GM23248 (cell line): ENCODE measurements at places on chromosomes 16 and 17.

DNA sequence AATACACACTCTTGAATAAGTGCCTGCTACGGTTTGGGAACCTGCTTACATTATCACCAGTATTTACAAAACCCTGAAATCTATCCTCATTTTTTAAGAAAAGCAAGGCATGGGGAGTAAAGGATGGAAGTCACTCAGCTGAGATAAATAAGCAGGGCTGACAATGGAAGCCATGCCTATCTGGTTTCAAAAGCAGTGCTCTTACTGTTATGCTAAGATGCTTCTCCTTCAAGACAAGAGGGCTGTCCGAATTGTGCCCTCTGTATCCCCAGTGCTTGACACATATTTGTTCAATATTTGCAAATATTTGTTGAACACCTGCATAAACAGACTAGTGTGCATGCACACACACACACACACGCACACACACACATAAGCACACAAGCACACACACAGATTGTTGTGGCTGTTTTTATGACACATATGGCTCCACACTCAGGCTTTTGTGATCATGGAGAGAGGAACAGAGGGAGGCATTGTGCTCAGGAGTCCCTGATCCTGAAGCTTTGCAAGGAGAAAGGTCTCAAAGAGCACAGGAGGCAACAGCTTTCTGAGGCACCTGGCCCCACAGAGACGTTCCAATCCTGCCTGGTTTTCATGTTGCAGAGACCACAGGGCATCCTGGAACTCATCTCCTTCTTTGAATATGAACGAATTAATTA lies 401.6 kb upstream of the CDH11 start:
- DNase-seq, result no peak

GRCh38 chr17:30947796-30948195 lies 23.0 kb upstream of the RNF135 start:
- no peak for DNase-seq

DNA sequence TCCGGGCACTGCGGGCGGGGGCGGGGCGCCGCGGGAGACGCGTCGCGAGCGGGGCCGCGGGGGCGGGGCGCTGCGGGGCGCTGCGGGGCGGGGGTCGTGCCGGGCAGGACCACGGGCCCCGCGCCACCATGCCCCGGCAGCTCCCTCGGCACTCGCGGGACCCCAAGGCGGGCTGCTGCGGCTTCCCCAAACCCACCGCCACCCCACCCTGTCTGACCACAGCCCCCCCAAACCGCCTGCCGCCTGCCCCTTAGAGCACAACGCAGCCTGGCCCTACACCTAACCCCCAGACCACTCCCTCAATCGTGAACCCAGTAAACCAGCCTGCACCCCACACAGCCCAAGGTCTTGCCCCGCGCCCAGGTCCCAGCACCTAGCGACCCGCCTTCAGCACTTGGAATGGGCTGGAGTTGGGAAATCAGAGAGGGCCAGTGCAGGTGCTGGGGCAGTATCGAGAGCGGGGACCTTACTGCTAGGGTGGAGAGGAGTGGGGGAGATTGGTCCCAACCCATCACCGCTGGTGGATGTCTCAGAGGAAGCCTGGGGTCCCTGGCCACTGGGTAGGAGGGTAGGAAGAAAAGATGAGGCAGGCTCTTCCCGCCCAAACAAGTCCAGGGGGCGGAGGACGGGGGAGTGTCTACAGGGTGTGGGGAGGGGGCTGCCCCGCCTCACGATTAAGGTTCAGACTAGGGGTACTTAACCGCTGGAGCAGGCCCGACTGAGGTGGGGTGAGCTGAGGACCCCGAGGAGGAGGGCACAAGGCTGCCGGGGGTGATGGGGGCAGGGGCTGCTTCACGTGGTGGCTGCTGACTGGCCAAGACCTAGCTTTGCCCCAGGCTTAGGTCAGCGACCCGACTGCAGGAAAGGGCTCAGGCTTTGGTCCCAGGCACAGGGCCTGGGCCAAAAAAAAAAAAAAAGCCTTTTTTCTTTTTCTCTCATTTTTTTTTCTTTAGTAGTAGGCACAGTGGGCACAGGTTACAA lies 539 bp upstream of the VAMP2 start:
- no peak for DNase-seq

DNA sequence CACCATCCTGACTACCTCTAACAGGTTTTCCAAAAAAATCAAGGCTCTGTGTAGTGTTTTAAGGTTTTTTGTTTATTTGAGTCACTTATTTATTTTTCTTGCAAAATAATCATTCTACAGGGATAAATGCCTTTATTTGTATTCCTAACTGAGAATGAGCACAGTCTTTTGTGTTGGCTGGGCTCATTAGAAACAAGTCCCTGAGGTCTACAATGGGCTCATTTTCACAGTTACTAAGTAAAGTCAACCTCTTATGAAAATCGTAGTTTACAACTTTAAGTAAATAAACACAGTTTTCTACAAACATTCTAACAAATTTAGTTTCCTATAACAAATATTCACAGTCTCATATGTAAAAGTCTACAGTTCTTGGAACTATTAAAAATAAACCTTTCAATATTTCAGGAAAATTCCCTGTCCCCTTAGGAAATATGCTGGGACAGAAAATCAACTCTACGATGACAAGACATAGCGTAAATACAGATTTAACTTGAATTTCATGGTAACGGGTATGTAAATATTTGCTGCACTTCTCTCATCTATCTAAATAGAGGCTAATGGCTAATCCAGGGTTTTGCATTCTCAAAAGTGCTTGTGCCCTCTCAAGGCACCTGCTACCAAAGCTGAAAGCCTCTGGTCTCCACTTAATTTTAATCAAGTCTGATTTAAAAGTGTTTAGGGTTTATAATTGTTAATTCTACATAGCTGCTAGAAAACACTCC lies 31.5 kb upstream of the CDH5 start:
- no peak for DNase-seq

- DNase-seq, result peak; percentile 70
These were observed 146.6 kb downstream of the TRIM37 start for GRCh38 chr17:58960068-58960467.

DNA sequence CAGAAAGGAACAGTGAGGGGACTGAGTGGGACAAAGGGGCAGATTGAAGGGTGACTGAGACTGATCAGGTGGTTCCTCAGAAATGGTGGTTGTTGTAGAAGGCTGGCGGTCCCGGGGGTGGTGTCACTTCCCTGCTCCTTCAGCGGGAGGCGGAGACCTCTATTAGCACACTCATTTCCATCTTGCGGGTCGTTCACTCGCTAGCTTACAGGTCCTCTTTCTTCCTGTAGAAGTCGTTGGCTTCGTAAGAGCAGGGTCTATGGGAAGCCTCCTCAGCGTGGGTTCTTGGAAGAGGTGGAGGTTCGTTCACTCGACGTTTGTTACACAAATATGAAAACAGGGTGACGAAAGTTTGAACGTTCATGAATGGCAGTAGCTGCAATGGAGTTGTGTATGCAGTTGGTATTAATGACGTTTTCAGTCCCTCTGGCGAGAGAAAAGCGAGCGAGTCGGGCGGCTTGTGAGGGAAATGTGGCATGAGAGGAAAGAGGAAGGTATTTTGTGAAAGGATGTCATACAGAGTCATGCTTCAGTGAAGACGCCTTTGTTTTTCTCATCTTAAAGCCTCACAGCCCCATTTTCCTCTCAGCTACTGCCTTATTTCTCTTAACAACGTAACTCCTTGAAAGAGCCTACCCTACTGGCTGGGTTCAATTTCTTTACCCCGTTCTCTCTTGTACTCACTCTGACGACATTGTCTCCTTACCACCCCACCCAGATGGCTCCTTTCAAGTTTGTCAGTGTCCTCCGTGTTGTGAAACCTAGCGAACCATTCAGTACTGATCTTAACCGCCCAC lies 667 bp downstream of the EFCAB13 start:
- DNase-seq, result peak; percentile 72

- no peak for DNase-seq
These were observed 168.0 kb downstream of the AATF start for GRCh38 chr17:37116671-37117185.

DNA sequence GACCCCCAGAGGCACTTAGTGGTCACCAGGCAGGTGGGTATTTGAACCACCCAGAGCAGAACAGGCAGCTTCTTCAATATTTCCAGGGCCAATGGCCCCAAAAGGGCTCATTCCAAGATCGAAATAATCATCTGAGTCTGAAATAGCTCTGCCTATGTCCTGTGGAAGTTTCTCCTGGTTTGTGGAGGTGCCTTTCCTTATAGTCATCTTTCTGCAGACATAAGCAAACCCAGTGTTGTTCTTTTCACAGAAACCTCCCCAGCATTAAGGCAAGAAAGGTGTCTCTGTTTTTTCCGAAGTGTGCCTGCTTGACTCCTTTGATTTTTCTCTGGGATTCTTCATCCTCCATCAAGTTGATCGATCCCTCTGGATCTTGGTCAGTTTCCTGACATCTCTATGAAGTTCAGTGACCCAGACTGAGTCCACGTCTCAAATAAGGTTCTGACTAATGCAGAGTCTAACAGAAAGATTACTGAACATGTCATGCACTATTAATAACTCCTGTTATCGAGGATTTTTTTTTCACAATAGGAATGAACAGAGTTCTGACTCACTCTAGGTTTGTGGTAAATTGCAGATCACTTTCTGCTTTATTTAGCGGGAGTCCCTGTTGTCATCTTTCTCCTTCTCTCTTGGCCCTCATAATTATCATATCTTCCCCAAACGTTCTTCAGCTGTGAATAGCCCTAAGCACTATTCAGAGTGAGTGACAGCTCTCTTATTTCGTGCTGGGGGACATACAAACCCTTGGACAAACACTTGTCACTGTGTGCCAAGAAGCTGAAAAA lies 1.5 kb downstream of the LRRC3C start:
- peak; percentile 97 for DNase-seq

DNA sequence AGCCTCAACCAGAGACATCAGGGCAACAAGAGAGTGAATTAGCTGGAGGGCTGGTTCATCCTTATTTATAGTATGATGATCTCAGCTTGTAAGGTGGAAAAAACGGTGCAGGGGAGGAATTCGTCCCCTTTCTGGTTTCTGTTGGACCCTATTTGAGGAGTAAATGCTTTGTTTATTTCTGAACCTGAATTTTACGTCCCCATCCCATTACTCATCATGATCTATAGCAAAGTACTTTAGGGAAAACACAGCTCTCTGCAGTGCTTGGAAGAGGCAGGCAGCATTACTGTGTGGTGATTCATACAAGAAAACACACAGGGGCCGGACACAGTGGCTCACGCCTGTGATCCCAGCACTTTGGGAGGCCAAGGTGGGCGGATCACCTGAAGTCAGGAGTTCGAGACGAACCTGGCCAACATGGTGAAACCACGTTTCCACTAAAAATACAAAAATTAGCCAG lies 8.0 kb upstream of the VAT1L start:
- DNase-seq, result peak; percentile 86

DNA sequence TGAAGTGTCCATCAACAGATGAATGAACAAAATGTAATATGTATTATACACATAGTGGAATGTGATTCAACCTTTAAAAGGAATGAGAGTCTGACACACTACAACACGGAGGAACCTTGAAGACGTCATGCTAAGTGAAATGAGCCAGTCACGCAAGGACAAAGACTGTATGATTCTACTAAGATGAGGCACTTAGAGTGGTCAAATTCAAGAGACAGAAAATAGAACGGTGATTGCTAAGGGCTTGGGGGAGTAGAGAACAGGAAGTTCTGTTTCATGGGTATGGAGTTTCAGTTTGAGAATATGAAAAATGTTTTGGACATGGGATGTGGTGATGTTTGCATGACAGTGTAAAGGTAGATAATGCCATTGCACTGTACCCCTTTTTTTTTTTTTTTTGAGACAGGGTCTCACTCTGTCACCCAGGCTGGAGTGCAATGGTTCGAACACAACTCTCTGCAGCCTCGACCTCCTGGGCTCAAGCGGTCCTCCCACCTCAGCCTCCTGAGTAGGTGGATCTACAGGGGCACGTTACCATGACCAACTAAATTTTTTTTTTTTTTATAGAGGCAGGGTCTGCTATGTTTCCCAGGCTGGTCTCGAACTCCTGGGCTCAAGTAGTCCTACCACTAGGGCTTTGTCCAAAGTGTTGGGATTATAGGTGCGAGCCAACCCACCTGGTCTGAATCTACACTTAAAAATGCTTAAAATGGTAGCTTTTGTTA lies 2.9 kb upstream of the CCDC102A start:
- no peak for DNase-seq

GRCh38 chr16:69496896-69497295 lies 68.9 kb upstream of the NFAT5 start:
- no peak for DNase-seq

DNA sequence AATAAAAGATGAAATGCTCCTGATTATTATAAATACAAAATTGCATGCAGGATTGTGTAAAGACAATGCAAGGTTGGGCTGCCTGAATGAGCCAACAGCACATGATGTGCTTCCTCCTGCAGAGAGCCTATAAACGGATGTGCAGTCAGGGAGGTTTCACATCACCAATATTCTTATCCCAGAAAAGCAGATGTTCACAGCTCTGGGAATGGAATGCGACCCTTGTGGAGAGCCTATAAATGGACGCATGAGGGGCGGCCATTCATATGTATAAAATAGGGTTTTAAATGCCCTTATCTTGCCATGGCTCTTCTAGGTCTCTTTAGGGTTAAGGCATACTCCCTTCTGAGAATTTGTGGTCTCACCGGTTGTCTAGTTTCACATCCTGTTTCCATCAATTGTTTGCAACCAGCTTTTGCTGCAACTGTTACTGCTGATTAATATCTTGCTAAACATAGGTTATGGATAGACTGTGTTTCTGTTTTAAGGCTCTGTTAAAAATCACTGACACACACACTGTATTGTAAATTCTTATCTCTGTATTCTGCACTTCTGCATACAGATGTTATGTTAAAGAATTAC lies 31.9 kb downstream of the SLFN11 start:
- no peak for DNase-seq

- DNase-seq, result peak; percentile 28
These were observed 33.4 kb downstream of the BRD7 start for GRCh38 chr16:50335196-50335958.

GRCh38 chr17:16129441-16130205 lies 85.7 kb downstream of the NCOR1 start:
- no peak for DNase-seq

- no peak for DNase-seq
These were observed 126.0 kb downstream of the KCNJ2 start for GRCh38 chr17:70295329-70295728.

GRCh38 chr17:78842881-78843565 lies 2.4 kb upstream of the USP36 start:
- peak; percentile 62 for DNase-seq

DNA sequence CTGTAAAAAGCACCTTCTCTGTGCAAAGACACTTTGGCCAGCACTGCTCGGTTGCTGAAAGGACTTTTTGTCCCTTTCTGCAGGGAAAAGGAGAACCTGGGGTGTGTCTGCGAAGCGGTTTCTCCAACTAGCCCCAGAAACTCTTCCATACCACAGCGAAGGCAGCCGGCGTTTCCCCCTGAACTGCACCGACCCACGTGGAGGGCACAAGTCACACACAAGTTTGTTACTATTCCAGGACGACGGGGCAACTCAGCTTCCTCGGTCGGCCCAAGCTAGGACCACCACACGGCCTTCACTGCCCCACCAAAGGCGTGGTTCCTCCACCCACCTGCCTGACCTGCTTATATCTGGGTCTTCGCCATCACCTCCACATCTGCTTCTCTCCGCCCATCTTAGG lies 1.9 kb downstream of the RTN4RL1 start:
- no peak for DNase-seq

GRCh38 chr17:5640726-5641125 lies 56.4 kb upstream of the NLRP1 start:
- no peak for DNase-seq

- no peak for DNase-seq
These were observed 62.3 kb downstream of the TIMM22 start for GRCh38 chr17:1059131-1059795.

GRCh38 chr16:11064851-11065250 lies 120.5 kb downstream of the CLEC16A start:
- DNase-seq, result peak; percentile 12

- no peak for DNase-seq
These were observed 208.5 kb downstream of the NTN1 start for GRCh38 chr17:9229826-9230201.

GRCh38 chr17:3965118-3965800 lies 1.0 kb upstream of the ATP2A3 start:
- peak; percentile 60 for DNase-seq
